ENCODE measurements at places on chromosomes 16 and 17. TPM values are rescaled to one million over a fixed set of nuclear protein-coding genes. Genes with fewer than 3 reads are reported as not detected.
A peak's percentile ranks its signal among the peaks of the same experiment; 100 is the strongest.

DNA sequence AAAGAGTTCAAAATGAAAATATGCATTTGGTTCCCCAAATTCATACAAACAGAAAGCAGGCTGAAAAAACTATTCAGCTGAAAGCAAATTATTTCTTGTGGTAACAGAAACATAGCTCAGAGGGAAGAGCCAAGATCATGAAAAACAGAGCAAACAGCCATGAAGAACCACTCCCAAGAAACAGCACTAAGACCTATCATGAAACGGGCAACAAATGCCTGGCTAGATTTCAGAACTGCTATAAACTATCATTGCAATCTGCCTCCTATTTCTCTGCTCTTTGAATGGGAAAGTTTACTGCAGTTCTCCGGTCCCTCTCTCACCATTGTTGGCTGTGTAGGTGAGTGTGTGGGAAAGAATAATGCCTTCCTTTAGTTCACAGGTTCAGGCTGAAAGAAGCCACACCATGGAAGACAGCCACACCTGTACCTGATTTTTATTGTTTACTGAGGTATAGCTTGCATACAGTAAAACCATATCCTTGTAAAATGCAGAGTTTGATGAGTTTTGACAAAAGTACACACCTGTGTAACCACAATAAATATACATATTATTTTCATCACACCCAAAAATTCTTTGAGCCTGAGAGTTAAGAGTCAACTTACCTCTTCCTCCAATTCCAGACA lies 48.2 kb downstream of the CEP112 start:
- DNase-seq = no peak

DNA sequence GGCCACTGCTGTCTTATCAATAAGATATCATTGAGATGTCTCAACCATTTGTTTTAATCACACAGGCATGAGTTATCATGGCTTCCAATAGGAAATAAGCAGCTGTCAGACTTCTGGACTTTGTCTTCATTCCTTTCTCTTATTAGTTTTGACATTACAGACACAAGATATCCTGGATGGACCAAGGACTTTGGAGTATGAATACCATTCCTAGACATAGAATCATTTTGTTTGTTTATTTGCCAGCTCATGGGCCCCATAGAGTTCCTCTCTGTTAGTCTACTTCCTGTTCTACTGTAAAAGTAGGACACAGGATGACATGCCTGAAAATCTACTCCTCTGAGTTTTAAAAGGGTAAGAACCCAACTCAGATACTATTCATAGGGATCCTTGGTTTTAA lies 77.7 kb upstream of the KCNJ16 start:
- DNase-seq = no peak

DNA sequence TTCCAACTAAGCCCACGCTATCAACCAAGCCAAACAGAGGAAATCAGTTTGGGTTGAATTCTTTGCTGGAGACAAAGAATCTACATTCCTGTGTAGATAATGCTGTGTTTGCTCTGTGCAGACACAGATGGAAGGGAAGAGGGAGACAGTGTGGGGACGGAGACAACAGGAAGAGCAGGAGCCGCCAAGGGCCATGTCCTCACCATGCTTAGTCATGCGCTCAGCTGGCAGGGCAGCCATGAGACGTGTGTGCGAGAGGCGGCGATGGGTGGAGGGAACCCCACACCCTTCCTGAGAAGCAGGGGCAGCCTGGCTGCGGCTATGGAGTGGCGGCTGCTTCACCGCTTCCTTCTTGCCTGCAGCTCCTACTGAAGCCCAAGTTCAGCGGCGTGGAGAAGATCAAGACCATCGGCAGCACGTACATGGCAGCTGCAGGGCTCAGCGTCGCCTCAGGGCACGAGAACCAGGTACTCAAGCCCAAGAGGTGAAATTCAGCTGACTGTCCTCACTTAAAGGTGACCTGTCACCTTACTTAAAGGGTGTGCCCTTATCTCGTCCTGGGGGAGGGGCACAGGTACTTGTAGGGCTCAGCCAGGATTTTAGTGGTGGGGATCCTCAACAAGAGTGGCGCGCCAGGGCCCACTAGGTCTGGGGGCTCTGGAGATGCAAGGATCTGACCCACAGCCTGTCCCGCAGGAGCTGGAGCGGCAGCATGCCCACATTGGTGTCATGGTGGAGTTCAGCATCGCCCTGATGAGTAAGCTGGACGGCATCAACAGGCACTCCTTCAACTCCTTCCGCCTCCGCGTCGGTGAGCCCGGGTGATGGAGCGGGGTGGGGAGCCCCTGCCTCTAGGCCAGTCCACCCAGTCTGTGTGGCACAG lies 47.5 kb downstream of the ADCY7 start:
- DNase-seq = no peak

DNA sequence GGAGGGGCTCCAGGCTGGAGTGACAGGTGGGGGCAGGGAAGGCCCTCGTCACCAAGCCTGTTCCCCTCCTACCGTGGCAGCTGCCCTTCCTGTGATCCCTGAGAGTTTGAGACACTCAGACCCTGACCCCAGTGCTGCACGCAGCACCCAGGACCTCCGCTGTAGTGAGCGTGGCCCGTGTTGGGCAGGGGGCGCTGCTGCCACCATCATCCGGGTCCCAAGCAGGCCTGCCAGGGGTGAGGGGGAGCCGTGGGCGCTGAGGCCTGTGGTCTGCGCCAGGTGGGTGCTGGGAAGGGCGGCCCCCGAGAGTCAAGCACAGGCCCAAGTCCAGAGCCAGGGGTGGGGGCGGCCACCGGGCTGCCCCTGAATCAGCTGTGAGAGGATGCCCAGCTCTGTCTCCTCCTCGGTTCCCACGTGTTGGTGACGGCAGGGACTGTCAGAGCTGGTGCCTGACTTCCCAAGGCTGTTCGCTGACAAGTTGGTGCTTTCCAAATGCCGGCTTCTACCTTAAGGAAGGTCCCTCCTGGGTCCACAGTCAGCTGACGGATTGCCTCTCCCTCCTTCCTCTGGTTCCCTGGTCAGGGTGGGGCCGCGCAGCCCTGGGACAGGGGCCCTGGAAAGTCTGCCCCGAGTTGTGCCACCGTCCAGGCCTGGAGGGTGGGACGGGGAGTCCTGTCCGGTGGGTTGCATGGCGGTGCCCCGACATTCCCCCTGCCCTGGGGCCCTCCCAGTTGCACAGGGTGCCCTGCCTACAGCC lies 31.1 kb downstream of the TPSG1 start:
- DNase-seq = no peak

DNA sequence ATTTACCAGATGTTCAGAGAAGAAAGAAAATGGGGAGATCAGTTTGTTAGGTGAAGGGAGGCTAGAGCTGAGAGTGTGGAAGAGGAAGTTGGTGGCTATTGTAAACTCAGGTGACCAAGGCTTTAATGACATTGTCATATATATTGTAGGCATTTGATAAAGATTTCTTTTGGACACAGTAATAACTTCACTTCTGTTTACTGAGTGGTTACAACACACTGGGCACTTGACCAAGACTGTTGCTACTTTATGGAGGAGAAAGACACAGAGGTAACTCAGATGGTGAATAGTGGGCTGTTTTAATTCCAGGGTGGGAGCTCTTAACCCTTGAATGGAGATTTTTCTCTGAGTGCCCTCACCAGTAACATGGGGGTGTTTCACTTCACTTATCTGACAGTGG lies 46.0 kb downstream of the TNRC6A start:
- DNase-seq = no peak

DNA sequence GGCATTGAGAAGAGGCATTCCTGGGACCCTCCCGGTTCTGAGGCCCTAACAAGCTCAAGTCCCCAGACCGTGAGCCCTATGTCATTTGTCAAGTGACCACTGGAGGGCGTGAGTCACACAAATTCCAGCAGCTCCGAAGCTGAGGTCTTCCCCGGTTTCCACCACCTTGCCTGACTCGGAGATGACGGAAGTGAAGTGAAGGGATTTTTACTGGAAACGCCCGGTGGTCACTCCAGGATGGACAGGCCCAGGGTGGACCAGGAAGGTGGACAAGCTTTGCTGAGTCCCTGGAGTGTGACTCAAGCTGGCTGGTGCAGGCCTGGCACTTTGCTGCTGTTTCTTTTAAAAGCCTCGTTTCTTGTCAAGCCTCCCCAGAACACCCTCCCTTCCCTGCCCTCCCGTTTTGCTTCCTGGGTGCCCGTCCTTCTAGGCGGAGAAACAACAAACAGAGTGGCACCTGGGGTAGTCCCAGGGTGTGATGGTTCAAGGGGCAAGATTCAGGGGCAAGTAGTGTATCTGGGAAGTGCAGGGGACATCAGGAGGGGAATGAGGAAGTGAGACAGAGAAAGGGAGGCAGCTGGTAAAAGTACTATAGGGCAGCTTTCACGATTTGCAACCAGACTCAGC lies 5.3 kb upstream of the NOS2 start:
- DNase-seq = peak; percentile 71

DNA sequence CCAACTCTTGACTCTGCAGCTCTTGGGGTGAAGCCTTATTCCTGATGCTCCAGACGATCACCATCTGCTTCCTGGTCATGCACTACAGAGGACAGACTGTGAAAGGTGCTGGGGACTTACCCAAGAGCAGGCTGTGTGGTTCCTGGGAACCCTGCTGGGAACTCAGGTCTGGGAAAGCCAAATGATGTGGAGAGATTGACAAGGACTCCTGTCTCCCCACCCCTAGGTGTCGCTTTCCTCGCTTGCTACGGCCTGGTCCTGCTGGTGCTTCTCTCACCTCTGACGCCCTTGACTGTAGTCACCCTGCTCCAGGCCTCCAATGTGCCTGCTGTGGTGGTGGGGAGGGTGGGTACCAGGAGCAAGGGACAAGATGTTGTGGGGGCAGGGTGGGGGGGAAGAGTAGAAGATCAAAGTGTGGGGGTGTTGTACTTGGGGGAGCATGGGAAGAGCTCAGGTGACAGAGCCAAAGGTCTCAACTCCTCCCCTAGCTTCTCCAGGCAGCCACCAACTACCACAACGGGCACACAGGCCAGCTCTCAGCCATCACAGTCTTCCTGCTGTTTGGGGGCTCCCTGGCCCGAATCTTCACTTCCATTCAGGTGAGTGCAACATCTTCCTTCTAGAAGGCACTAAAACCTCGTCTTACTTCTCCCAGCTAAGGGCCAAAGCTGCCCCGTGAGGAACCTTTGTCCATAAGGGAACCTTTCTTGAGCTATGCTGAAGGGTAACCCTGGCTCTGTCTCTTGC lies 3.0 kb downstream of the SOX15 start:
- DNase-seq = no peak

DNA sequence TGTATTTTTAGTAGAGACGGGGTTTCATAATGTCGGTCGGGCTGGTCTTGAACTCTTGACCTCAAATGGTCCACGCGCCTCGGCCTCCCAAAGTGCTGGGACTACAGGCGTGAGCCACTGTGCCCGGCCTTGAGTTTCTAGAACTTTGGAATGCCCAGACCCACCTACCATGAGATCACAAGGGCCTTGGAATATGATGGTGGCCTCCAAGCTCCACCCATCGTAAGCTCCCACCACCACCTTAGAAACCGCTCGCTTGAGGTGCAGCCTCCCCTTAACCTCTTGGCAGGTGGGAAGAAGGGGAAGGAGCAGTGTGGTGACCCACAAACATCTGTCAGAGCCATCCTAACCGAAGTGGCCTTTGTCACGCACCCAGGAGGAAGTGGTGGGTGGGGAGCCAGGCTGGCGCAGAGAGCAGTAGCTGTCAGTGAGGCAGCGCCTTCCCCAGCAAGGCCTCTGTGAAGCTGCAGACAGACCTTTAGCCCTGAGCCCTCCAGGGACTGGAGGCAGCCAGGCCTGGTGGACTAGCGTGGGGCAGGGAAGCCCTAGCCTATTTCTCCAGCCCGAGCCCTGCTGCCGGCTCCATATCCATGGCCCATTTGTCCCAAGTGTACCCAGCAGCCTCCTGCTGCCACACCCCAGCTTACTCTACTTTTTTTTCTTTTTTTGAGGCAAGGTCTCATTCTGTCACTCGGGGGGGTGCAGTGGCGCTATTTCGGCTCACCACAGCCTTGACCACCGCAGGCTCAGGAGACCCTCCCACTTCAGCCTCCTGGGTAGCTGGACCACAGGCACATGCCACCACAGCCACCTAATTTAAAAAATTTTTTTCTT lies 13.1 kb upstream of the SEPHS2 start:
- no peak for DNase-seq

GRCh38 chr16:24609417-24609739 lies 70.0 kb downstream of the RBBP6 start:
- no peak for DNase-seq

DNA sequence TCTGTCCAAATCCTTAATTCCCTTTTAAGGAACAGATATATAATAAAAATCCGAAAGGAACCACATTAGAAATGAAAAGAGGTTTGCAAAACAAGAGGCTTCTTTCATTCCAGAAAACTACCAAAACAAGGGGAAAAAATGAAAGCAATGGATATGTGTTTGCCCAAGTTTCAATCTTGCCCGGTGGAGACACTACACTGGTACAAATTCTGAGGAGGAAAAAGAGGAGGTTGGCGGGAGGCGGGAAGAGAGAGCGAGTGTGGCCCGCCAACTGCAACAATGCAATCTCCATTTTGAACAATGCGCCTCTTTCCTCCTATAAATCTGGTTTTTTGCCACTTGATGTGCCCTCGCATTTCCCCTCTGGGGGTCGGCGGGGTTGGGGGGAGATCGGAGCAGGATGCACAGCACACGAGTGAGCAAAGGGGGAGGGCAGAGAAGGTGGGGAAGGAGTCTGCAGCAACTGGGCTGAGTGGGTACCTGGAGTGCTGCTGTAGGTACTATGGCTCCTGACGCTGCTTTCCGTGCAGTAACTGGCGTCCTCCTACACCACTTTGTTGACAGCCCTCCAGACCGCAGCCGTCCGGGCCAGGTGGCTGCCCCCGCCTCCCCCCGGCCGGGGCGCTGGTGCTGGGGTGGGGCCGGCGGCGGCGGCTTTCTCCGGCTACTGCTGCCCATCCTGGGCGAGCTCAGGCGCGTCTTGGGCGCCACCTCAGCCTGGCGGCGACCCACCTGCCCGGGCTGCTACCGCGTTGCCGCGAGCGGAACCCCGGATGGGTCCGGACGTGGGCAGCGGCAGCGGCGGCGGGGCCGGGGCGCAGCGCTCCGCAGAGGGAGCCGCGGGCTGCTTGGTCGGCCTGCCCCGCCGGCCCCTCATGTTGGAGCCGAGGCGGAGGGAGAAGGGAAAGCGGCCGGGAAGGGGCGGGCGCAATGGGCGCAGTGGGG lies 93.8 kb upstream of the PLEKHM1 start:
- peak; percentile 51 for DNase-seq

DDX19B gene
- 39.3 TPM for polyA plus RNA-seq

ZBTB4 gene
- polyA plus RNA-seq = 50.6 TPM

CCL8 gene
- 0.21 TPM for polyA plus RNA-seq

FOXC2 gene
- polyA plus RNA-seq = 37.9 TPM

CARD14 gene
- 1.6 TPM for polyA plus RNA-seq

KRT27 gene
- polyA plus RNA-seq = not detected

XPO6 gene
- 91.7 TPM for polyA plus RNA-seq

CHST4 gene
- 0.55 TPM for polyA plus RNA-seq

G6PC1 gene
- polyA plus RNA-seq = 5.2 TPM

Data from left renal cortex interstitium (tissue), 4 donors.